ENCODE measurements at places on chromosomes 16 and 17.

- no peak for DNase-seq
Measured at GRCh38 chr17:45371414-45372324, 54.8 kb upstream of the MAP3K14 start.

DNA sequence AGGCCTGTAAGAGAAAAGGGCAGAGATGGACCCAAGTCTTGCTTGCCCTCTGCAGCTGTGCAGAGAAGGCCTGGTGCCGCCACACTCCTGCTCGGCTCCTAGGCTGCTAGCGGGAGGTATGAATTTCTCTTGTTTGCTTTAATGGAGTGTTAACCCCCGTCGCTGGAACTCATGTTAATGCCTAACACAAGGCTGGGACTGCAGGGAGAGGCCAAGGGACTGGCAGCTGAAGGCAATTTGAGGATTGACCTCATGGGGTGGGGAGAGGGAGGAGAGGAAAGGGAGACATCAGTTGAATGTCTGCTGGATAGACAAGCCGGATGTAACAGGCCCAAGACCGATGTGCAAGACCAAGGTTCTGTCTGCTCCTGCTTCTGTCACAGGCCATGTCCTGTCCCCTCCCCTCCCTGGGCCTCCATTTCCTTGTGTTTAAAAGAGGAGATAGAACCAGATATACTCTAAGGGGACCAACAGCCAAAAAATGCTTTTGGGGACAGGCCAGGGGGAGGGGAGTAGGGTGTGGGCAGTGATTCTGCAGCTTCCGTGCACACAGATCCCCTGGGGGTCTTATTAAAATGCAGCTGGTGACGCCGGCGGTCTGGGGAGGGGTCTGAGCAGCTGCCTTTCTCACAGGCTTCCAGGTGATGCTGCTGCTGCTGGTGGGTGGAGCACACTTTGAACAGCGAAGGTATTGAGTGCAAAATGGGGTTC, 46.7 kb upstream of the TBX2 start:
- no peak for DNase-seq

GRCh38 chr16:65388592-65388991, 266.7 kb upstream of the CDH11 start:
- no peak for DNase-seq

DNA sequence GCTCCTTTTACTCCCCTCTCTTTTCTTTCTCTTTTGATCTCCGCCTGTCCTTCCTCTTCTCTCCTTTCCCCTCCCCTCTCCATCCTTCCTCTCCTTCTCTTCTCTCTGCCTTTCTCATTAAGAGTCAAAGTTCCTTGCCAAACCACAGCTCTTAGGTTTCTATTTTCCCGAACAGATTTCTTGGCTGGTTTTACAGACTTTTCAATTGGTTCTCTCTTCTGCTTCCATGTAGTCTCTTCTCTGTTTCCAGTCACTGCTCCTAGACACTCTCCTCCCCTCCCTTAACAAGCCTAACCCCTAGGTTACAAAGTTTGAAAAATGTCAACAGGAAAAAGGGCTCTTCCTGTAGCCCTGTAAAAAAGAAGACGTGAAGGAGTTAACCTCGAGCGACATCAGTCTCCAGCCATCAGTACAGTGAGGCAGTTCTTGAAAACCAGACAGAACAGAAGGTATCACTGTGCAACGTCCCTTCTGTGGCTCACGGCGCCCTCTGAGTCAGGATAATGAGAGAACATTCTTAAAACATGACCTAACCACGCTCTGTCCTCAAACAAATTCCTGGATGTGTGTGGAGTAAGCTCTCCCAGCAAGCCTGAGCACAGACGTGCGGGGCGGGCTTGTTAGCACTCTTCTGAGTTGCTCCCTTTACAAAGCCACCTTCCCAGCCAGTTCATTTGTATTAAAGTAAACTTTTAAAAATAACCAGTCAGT, 11.6 kb upstream of the MARCHF10 start:
- no peak for DNase-seq

DNA sequence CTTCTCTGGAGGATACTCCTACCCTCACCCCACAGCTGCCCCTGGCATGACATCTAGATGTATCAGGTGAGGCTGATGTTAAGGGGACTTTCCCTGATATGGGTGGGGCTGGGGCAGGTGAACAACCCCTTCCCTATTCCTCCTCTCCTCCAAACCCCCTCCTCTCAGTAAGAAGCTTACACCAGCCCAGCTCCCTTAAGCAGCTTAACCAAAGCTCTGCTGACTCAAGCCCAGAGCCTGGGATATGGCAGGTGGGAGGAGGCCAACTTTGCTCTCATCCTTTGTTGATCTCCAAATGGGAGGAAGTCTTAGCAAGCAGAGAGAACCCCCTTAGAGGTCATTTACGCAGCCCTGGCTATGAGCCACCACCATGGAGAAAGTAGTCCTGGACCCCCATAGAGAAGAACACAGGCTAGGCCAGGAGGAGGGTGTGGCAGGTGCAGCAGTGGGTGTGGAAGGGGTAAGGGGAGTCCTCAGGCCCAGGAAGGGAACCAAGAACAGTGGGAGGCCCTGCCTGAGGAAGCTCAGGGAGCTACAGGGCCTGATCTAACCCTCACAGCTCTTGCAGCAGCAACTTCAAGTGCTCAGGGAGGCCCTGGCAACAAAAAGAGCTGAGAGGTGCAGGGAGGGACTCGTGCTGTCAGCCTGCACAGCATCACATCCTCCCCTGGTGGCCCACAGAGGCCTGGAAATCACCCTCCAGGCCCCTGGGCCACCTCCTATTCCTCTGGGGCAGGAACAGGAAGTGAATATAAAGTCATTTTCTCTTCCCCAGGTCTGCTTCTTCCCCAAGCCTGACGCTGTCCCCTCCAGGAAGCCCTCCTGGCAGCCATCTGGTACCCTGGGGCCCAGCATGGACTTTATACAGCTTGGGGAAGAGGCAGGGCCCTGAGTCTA, 2.9 kb downstream of the UNC119 start:
- peak; percentile 70 for DNase-seq

GRCh38 chr17:80265205-80266068, 4.8 kb downstream of the RNF213 start:
- peak; percentile 64 for DNase-seq

DNA sequence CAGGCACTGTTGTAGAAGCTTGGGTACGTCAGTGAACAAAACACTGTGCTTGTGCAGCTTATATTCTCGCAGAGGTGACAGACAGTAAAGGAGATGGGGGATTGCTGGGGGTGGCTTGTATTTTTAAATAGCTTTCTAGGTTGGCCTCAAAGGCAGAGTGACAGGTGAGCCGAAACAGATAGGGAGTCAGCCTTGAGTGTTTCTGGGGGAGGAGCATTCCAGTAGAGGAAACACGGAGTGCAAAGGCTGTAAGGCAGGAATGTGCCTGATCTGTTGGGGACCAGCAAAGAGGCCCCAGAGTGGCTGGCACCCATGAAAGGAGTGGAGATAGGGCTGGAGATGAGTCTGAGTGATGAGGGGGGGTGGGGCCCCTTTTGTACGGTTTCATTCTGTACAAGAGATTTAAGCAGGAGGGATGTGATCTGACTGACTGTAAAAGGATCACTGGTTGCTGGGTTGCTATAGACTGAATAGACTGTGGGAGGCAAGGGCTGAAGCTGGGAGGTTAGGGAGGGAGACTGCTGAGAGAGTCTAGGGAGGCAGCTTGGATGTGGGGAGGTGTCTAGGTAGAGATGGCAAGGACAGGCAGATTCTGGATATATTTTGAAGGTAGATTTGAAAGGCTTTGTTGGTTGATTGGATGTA, 15.2 kb downstream of the NUP93 start:
- no peak for DNase-seq

DNA sequence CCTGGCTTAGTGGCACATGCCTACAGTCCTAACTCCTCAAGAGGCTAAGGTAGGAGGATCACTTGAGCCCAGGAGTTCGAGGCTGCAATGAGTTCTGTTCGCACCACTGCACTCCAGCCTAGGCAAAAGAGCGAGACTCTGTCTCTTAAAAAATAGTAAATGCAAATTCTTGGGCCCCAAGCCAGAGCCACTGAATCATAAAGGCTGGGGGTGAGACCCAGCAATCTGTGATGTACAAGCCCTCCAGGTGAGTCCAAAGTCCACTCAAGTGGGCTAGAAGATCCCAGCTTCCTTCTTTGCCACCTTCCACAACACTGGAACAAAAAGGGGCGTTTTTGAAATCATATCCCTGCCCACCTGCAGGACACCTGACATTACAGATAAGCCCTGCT, 16.9 kb downstream of the TRIM25 start:
- DNase-seq: no peak

DNA sequence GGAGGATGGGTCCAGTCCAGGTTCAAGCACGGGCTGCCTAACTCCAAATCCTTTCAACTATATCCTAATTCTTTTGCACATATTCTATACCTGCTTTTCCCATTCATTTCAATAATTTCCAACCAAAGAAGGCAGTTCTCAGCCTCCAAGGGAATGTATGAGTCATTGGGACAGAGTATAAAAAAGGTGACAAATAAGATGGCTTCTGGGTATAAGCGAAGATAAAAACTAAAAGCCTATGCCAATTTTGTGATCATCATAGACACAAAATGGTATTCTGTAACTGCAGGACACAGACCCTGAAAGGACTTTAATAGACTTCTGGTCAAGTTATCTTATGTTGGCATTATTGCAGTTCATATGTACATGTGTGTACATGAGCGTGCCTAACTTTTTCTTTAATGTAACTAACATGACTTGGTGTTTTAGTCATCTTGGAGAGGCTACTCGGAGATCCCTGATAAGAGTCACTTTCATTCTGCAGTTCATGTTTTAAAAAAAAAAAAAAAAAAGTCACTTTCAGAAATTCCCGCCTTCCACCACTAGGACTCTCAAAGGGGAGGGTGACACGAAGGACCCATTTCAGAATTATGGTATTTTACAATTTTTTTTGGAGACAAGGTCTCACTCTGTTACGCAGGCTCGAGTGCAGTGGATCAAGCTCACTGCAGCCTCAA, 17.3 kb downstream of the COG1 start:
- peak; percentile 20 for DNase-seq

DNA sequence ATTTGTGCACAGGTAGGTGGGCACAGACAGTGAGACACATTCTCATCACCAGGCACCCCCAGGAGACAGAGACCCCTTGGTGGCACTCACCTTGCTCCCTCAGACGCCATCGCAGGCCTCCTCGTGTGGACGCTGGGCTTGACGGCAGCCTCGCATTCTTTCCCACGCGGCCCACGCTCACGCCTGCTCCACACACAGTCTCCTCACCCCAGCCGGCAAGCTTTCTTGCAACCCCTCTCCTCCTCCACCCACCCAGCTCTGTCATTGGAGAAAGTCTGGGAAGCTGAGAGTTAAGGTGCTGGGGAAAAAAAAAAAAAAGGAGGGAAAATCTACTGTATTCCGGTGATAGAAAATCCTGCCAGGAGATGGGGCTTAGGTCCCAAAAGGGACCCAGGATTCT, 14.8 kb downstream of the SGCA start:
- no peak for DNase-seq

Measured in CD4-positive, alpha-beta memory T cell (primary cell).